ENCODE measurements at places on chromosomes 16 and 17.

DNA sequence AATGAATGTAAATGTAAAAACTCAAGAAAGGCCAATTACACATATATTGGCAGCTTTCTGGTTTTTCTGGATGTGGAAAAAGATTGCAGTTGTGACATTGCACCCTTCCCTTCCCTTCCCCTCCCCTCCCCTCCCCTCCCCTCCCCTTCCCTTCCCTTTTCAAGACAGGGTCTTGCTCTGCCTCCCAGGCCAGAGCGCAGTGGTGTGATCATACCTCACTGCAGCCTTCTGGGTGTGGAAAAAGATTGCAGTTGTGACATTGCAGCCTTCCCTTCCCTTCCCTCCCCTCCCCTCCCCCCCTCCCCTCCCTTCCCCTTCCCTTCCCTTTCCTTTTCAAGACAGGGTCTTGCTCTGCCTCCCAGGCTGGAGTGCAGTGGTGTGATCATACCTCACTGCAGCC is 41.7 kb downstream of the PIK3R5 start:
- DNase-seq, result no peak

- DNase-seq, result no peak
Observed at GRCh38 chr17:9971991-9972390, 66.9 kb upstream of the RCVRN start.

DNA sequence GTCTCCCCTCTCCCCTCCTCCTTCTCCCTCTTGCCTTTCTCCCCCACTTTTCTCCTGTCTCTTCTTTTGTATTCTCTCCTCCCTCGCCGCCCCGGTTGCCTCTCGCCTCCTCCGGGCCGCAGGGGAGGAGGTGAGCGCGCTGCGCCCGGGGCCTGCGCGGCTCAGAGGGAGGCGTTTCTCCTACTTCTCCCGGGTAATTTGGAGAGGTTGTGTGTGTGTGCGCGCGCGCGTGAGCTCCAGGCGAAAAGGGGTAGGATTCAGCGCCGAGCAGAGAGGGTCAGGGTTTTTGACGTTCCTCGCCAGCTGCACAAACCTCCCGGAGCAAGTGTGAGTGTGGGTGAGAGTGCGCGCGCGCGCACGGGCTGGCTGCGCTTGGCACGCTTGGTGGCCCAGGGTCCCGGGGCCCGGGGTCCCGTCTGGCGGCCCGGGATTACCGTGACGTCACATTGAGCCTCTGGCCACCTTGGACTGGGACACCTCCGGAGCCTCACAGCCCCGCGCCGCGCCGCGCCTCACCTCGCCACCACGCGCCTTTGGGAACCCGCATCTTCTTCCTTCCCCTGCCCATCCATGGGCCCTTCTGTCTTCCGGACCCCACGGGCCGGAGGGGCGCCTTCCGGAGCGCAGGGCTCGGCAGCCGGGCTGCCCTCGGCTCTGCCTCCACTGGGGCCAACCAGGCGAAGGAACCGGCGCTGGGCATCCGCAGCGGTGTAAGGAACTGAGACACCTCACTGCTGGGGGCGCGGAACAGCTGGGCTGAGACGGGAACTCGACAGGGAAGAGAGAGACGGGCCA is 479 bp downstream of the IRX6 start:
- no peak for DNase-seq

- DNase-seq, result no peak
Observed at GRCh38 chr17:10417431-10417830, 4.3 kb downstream of the MYH8 start.

- no peak for DNase-seq
Observed at GRCh38 chr16:66979011-66979717, 9.2 kb upstream of the CES4A start.

GRCh38 chr17:68424203-68424602 is 33.1 kb downstream of the WIPI1 start:
- no peak for DNase-seq

- no peak for DNase-seq
Observed at GRCh38 chr16:6861135-6861814, 471.4 kb upstream of the RBFOX1 start.

GRCh38 chr16:11914210-11915113 is 1.3 kb downstream of the GSPT1 start:
- DNase-seq, result peak; percentile 28

DNA sequence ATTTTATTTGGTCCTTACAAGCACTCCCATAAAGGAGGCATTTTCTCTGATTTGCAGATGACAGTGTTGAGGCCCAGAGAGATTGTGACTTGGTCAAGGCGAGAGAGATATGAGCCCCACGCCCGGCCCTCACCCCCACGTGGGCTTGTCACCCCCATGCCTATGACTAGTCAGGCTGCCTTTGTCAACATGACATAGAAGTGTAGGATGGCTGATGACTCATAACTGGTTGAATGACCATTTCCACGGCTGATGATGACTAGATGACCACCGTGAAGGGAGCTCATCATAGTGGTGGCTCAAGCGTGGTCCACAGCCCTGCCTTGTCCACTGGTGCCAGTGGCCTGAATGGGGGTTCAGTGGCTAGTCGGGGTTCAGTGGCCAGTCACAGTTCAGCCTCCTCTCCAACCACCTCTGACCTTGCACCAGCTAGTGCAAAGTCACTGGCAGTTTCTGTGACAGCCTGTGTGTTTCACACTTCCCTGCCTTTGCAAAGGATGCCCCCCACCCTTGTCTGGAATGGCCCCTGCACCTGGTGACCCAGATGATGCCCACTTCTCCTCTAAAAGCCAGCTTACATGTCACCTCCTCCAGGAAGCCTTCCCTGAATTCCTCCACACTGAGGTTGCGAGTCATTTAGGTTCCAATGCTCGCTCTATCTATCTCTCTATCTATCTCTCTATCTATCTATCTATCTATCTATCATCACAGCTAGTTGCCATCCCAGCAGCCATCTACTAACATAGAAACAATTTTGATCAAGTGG is 3.8 kb upstream of the WSCD1 start:
- no peak for DNase-seq

GRCh38 chr16:86277221-86277620 is 233.1 kb upstream of the FOXF1 start:
- no peak for DNase-seq

DNA sequence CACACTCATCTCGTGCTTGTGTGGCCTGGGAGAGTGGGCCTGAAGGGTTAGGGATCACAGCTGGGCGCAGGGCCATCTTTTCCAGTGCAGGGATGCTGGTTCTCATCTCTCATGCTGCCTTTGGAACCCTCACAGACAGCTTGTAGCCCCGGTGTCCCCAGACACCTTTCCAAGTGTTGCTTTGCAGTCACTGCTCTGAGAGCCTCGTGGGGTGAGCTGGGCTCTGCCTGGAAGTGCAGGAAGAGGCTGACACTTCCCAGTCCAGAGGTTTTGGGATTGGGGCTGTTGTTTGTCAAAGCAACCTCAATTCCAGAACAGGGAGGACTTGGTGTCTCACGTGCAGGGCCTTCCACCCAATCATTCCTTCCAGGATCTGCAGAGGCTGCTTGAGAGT is 28.2 kb downstream of the TBX4 start:
- no peak for DNase-seq

GRCh38 chr16:31335431-31335830 is 19.5 kb upstream of the ITGAX start:
- DNase-seq, result no peak

DNA sequence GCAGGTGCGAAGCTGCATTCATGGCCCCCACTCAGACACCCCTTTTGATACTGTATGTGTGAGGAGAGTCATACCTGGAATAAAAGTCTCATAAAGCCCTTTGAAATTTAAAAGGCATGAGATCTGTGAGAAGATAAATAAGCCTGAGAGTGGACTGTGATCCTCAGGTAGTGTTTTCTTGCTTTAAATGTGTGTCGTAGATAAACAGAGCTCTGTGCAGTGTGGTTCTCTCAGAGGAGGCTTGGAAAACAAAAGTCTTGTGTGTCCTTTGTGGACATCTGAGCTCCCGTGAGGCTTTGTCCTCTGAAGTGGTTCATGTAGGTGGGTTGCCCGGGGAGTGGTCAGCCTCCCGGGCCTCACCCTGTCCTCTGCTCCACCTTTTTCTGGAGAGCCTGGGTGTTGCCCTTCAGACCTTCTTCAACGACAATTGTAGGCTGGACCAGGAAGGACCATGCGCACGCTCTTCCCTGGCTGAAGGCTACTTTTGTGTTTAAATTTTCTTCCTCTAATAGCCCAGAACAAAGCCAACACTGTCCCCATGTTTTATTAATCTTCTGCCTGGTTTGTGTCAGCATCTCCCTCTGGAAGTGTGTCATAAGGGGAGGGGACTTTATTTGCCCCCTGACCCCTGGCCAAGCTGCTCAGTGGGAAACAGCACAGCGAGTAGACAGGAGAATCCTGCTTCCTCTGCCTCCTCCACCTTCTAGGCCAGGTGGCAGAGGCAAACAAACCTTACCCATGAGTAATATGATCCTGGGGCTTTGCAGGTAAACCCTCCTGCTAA is 151.2 kb downstream of the MSI2 start:
- DNase-seq, result no peak

DNA sequence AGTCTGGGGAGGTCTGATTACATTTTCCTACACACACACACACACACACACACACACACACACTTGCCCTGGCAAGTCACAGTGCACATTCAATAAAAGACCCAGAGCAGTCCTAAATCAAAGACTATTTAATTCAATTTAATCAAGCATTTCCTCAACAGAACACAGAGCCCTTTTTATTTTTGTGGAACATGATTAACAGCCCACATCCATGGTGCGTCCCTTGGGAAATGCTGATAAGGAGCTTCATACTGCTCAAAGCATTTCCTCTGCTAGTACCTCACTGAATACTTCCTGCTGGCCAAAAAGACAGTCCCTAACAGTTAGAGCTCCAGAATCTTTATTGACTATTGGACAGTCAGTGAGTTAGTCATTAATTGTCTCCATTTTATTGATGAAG is 43.1 kb upstream of the MYH10 start:
- no peak for DNase-seq

- DNase-seq, result no peak
Observed at GRCh38 chr16:28274676-28275075, 17.6 kb upstream of the SBK1 start.

GRCh38 chr17:75067856-75068255 is 19.9 kb upstream of the SLC16A5 start:
- peak; percentile 83 for DNase-seq

- no peak for DNase-seq
Observed at GRCh38 chr17:31462261-31462660, 70.8 kb downstream of the RAB11FIP4 start.

- no peak for DNase-seq
Observed at GRCh38 chr17:70369391-70369790, 200.1 kb downstream of the KCNJ2 start.

GRCh38 chr17:2023692-2024571 is 1.2 kb downstream of the RTN4RL1 start:
- DNase-seq, result no peak

DNA sequence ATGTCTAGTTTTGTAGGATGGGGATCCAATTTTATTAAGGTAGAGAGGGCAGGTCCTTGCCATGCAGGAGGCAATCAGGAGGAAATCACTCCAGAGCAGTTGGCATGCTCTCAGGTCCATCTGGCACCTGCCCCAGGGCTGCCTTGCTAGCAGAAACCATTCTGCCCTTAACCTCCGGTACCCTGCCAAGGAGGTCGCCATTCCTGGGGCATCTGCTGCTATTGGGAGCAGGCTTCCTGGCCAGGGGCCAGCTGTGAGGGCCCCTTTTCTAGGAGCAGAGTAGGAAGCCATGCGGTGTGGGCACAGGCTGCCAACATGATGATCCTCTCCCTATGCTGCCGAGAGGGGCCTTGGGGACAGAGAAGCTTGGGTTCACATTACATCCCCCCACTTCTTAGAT is 47.6 kb upstream of the MGAT5B start:
- no peak for DNase-seq

DNA sequence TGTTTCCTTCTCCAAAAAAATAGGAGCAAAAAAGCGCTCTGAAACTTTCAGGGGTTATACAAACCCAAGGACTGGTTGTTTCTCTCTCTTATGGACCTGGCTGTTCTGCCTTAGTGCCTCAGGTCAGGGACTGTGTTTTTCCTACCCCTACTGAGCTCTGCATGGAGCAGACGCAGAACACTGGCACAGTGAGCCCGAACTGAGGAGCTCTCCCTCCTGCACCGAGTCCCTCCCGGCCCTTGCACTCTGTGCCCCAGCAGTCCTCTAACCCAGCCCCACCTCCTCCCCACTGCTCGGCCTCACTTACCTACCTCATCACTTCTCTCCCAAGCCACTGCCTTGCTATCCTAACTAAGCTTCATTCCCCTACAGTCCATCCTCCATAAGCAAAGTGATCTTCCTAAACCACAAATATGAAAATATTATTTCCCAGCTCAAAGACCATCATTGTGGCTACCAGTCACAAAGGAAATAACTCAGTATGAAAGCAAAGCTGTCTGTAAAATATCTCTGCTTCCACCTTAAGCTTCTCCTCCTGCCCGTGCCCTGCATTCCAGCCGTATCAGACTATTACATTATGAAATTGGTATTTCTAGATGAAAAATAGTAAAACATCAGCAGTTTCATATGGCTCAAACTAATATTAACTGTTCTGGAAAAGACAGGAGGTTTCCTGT is 13.6 kb downstream of the MEIOB start:
- DNase-seq, result no peak

GRCh38 chr17:27320222-27320560 is 26.3 kb downstream of the WSB1 start:
- no peak for DNase-seq

DNA sequence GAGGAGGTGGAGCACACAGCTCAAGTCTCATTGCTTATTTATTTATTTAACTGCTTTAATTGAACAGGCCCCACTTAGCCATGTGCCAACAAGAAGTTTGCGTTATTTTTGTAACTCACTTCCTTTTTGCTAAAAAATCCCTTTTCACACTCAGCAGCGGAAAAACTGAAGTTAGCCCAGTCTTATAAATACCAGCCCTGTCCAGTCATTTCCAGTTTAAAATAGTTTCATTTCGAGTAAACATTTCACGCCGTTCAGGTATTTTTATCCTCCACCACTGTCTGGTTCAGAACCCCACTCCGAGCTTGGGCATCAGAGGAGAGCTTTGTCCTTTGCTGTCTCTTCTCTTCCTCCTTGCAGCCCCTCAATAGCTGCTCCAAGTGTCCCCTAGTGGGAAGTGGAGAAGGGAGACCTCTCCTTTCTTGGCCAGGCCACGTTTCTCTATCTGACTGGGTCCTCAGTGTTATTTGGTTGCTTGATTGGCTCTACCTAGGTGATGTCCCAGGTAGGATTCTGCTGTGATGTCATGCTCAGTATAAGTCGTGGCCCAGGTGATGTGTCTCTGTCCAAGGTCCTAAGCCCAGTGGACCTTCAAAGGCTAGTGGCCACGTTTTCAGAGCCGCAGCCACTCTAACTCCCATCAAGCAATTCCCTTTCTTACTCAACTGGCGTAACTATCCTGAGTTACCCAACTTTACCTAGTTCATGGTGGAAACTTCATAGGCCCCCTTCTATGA is 53.0 kb upstream of the GAS7 start:
- no peak for DNase-seq
